ENCODE measurements at places on chromosomes 2 and 18.
A peak's percentile ranks its signal among the peaks of the same experiment; 100 is the strongest.

GRCh38 chr18:24060644-24061043 is 46.1 kb downstream of the TTC39C start:
- DNase-seq = no peak

GRCh38 chr2:142724186-142724585 is 153.3 kb upstream of the KYNU start:
- no peak for DNase-seq

- DNase-seq = no peak
Observed at GRCh38 chr18:48546396-48546795, 7.6 kb downstream of the CTIF start.

DNA sequence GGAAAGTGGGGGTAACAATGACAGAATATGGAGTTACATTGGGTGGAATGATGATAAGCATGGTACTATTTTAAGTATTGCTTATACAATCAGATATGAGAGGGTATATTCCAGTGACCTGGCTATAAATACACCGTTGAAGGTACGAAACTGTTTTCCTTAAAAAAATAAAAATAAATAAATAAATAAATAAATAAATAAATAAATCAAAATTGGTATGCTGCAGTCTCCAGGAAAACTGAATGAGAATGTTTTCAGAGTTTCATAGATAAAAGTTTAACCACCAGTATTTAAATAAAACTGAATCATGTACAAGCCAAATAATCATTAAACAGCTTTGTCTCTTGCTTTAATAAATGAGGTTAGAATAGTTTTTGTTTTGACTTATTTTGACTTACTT is 71.4 kb downstream of the METTL8 start:
- no peak for DNase-seq

- DNase-seq = no peak
Observed at GRCh38 chr2:202149155-202149762, 76.2 kb downstream of the KIAA2012 start.

GRCh38 chr2:108835040-108835439 is 48.5 kb downstream of the CCDC138 start:
- no peak for DNase-seq

DNA sequence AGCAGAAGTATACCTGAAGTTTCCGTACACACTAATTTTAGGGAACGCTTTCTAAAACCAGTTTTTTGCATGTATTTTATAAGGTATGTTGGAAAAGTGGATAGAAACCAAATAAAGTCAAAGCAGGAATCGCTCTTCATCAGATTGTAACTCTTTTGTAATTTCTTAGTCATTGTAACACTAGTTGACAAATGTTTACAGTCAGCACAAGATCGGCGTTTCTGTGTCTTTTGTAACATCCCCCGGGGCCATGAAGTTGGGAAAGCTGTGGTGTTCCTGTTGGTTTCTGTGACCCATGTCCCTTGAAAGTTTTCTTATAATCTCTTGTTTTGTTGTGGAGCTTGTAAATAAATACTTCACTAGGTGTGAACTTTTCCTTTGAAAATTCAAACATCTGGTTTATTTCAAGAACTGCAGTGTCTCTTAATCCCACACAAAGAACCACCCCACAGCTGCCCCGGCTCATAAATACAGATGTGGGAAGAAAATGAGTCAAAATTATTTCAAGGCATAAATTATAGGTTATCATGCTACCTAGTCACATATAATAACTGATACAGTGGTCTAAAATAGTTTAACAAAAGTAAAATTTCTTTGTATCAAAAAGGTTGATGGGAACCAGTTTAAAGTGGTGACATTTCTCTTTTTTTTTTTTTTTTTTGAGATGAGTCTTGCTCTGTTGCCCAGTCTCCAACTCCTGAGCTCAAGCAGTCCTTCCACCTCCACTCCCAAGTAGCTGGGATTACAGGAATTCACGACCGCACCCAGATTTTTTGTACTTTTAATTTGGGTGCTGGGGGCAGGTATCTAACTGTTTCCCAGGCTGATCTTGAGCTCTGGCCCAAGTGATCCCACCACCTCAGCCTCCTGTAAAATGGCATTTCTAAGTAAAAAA is 751 bp upstream of the NMI start:
- DNase-seq = no peak

DNA sequence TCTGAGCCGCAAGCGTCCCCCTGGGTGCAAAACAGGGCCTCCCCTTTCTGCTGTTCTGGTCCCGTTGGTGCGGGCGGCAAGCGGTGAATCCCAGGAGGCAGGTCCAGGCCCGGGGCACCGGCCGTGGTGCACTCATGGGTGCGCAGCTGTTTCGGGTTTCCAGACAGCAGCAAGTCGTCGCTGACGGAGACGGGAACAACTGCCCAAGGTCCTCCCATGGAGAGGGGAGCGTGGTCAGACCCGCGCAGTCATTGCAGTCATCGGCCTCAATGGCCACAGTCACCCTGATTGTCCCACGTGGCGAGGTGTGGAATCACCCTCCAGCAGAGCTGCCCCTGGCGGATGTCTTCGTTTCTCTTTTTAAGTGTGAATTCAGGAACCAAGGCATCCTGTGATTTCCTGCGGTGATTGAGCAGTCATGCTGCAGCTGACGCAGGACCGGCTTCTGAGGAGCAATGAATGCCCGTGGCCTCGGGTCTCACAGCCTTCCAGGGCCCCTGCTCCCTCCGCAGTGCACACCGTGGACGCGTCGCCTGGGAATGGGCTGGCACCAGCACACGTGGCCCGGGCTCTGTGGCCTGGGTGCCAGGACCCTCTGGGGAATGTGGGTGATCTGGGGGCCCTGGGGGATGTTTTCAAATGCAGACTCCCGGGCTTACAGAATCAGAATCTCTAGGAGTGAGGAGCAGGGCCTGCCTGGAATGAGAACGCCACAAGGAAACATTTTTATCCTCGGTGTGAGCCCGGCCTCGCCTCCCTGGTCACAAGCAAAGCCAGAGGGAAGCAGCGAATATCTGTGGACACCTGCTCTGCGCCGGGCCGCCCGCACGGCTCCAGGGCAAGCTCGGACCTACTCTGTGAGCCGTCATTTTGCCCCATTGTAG is 244.2 kb upstream of the SALL3 start:
- no peak for DNase-seq

GRCh38 chr2:59786684-59787083 is 766.8 kb downstream of the BCL11A start:
- no peak for DNase-seq

- no peak for DNase-seq
Observed at GRCh38 chr2:42049221-42050009, 1.6 kb downstream of the PKDCC start.

GRCh38 chr2:16725549-16725948 is 59.9 kb upstream of the CYRIA start:
- DNase-seq = no peak

- no peak for DNase-seq
Observed at GRCh38 chr18:3452750-3453539, 3.0 kb downstream of the TGIF1 start.

GRCh38 chr2:46461011-46461674 is 18.2 kb upstream of the TMEM247 start:
- peak; percentile 76 for DNase-seq

DNA sequence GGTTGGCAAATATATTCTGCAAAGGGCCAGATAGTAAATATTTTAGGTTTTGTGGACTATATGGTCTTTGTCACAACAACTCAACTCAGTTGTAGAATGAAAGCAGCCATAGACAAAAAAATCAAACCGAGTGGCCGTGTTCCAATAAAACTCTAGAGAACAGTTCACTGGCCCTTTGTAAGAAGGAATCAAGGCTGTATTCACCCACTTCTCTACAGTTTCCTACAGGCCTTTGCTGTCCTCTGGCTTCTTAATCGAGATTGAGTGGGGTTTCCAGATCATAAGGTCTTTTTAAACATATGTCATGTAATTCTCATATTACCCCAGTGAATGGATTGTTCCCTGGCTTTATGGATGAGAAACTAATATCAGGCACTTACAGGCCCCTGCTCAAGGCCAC is 448.9 kb upstream of the ETAA1 start:
- no peak for DNase-seq

- no peak for DNase-seq
Observed at GRCh38 chr2:188443207-188443606, 151.5 kb downstream of the GULP1 start.

- DNase-seq = peak; percentile 64
Observed at GRCh38 chr2:236968101-236968879, 117.4 kb upstream of the COPS8 start.

DNA sequence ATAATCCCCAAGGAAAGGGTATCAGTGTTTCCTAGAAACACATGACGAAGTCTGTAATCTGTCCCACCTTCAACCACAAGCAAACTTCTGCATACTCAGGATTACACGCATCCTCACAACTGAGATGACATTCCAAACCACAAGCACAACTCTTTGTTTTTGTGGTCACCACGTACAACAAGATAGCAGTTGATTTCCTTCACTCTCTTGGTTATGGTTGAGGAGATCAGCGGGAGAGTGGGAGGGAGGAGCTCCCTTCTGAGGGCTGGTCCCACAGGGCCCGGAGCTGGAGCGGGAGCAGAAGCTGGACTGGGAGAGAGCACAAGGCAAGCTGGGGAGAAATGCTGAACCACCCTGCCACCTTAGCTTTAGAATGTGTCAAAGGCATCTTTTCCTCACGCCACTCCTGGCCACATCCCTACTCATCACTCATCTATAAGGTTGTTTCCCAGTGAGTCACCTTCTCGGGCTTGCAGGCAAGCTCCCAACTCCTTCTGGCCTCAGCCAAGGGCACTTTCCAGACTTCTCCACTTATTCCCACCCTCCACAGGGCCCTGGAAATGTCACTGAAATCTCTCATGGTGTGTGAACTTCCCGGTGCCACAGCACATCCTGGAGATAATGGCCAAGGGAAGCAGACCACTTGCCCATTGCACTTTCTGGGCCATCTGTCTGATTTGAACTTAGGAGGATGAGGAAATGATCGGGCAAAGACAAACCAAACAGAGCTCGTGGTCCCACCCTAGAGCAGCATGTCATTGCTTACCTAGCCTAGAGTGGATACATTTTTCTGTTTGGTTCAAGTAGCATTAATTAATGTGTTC is 98.9 kb upstream of the LGALSL start:
- no peak for DNase-seq

DNA sequence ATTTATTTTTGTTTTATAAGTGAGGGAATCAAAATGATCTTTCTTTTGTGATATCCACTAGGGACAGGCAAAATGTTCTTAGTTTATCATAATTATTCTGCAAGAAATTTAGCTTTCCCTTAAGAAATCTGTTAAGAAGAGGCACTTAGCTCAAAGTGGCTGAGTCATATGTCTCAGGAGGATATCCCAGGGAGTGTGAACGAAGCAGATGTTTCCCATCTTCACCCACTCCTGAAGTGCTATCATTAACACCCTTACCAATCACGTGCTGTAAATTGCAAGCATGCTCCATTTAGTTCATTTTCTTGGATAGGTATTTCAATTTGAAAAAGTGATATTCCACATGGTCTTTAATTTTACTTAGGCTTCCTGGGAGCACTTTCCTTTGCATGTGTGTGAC is 774.3 kb upstream of the TMEFF2 start:
- no peak for DNase-seq

DNA sequence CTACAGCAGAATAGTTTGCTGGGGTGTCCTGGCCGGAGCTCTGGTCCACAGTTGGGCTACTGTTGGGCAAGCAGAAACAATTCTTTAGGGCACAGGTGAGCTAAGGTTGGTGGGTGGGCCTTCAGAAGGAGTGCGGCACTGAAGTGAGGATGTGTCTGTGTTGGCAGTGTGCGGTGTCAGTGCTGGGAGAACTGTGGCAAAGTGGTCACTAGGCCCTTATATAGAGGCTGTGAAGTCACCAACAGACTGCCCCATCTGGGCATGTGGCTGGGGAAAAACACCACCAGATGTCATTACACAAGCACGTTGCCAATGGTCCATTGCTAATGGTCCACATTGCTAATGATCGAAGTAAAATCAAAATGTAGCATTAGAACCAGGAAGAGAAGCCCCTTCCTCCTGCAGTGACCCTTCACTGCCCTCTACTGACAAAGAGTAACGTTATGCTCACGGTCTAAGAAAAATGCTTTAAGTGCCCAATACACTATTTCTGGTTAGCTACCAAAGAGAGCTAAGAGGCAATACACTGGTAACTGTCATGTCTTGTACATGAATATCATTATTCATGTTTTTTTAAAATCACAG is 21.3 kb downstream of the SCN1A start:
- DNase-seq = no peak

DNA sequence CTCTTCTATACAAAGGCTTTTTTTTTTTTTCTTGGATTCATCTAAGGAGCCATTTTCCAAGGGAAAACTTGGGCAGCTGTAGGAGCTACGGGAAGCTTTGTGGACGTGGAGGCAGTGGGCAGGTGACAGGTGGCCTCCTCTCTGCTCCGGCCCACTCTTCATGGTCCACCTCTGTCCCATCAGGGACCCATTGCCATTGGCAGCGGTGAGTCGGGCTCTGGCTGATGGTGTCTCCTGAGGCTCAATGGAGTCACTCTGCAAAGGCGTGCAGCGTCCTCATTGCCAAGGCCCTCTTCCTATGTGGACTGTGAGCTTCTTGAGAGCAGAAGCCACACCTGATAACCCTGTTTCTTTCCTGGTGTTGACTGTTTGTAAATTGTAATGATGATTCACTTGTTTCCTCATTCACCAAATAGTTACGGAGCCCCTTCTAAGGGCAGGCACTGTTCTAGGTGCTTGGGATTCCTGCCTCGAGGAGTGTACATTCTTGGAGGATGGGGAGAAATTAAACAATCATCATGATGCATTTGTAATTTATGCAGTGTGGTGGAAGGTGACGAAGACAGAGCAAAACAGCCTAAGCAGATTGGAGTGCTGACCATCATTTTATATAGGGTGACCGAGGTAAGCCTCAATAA is 240.3 kb upstream of the HS6ST1 start:
- DNase-seq = no peak

DNA sequence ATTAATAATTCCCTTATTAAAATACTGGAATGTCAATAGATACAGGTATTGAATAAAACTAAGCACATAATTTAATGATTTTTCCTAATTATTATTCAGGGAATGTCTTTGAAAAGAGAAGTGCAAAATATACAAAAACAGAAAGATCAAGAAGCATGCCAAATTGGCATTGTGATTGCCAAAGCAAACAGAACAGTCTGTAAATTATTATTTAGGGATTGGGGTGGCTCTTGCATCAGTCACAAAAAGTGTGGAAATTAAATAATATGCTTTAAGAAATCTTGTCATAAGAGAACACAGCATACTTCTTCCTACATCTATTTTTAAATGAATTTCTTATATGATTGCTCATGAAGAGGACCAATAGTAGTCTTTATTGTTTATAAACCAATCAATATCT is 1211.9 kb downstream of the DPP10 start:
- DNase-seq = no peak

GRCh38 chr18:43866696-43867095 is 589.4 kb upstream of the SYT4 start:
- DNase-seq = no peak

GRCh38 chr2:98769114-98769476 is 38.2 kb upstream of the MGAT4A start:
- no peak for DNase-seq
